ENCODE measurements at places on chromosomes 6 and 20.

DNA sequence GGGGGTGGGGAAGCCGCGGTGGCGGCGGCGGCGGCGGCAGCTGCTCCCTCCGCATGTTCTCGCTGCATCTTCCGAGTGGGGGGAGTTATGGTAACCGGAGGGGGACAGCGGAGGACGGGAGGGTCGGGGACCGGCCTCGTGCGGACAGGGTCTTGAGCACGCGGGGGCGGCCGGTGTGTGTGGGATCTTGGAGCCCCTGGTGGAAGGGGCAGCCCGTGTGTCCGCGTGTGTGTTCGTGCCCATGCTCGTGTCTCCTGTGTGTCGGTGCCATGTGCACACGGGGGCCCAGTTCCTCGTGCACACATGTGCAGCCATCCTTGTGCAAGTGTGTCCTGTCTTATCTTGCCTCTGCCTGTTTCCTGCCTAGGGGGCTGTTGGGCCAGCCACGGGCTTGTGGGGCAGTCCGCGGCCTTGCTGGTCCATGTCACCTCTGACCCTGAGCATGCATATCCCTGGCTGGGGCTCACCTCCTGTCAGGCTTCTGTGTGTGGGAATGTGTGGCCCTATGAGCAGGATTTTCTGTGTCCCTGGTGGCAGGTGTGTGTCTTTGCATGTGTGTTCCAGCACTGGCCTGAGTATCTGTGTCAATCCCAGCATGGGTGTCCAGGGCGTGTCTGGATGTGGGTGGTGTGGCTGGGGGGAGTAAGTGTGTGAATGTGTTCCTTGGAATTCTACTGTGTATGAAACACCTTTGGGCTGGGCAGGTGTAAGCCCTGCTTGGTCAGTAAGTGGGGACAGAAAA, 8.5 kb downstream of the SYNGAP1 start:
- peak; percentile 40 for DNase-seq

DNA sequence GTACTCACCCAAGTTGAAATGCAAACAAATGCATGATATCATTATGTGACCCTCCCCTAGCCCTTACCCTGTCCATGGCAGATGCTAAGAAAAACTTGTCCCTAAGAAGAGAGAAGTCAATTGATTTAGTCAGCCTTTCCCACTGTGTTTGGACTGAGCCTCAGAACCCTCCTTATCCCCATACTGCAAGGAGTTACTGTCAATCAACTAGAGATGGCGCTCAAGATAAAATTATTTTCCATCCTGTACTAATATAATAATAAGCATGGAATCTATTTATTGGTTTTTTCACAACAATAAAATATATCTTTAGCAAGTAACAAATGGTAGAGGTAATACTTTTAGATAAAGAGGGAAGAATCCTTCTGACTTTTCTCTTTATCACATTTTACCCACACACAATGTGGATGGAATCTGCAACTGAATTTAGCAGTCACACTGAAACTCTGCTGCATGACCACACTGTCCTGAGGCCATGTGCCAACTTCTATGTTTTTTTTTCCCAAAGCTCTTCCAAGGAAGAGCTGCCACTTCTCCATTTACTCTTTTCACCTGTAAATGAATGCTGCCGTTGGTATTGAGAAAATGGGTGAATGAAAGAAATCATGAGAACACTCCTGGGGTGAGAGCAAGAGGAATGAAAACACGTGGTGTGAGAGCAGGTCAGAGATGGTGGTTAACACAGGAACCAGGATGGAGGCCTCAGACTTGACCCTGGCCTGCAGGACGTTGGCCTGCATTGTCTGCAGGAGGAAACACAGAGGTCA, 10.5 kb downstream of the NT5E start:
- no peak for DNase-seq

DNA sequence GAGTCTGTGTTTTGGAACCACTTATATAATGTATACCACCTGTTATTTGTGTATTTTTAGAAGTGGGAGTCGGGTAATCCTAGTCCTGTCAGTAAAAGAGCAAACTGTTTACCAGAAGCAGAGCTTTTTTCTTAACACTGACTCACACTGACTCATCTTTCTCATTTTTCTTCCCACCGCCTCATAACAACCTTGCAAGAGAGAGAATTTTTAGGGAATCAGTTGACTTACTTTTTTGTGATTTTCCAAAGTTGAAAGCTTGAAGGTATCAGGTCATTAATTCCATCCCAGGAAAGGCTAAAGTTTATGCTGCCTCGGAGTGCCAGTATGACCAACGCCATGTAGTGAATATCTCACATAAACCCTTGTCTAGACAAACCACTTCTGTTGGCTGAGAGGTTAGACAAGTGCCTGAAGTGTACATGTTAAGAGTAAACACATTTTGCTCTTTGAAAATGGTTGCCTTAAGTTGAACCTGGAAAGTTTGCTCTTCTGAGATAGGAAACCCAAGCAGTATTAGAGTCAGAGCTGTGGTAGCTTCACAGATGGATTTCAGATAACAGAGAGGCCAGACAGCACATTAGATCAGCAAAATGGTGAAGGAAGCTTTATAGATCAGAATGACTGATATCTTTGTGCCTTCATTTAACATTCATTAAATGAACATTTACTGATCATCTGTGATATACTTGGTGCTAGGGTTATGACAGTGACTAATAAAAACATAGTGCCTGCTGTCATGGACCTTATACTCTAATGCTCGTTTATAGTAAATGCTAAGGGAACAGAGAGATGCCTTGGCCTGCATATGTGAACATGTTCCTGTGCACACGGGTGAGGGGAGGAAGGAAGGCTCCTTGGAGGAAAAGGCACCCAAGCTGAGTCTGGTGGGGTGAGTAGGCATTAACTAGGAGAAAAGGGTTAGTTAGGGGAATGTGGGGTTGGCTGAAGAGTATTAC, 29.1 kb upstream of the PKIG start:
- DNase-seq: no peak

DNA sequence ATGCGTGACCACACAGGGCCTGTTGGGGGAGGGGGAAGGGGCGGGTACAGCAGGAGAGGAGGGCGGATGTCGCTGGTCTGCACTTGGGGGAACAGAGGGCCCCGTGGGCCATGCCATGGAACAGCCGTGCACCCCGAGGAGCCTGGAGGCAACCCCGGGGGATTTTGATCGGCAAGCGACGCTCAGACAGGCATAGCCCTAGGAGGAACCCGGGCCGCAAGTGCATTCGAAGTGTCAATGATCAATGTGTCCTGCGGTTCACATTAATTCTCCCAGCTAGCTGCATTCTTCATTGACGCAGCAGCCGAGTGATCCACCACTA, 772.8 kb upstream of the DEFB115 start:
- DNase-seq: no peak

GRCh38 chr20:50663095-50663821, 28.1 kb downstream of the RIPOR3 start:
- no peak for DNase-seq

DNA sequence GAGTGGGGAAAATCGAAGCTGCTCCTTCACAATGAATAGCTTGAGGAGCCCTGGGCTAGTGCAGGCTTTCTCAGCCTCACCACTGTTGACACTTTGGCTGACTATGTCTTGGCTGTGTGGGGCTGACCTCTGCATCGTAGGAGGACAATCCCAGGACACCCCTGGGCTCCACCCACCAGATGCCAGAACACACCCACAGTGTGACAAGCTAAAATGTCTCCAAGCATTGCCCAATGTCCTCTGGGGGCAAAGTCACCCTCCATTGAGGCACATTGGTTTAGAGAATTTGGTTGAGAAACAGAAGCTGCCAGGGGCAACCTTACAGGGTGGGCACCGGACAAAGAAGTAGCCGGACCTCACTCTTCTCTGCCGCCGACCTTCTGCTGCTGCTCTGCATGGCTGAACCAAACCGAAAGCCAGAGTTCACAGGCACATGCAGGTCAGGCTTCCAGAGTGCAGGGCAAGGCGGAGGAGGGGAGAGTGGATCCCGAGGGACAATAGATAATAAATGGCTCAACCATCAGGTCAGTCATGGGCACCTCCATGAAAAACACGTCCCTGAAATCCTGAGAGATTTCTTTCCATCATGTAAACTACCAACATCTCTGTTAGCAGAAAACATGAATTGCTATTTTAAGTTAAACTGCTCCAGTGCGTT, 189.0 kb downstream of the LRFN2 start:
- DNase-seq: no peak

DNA sequence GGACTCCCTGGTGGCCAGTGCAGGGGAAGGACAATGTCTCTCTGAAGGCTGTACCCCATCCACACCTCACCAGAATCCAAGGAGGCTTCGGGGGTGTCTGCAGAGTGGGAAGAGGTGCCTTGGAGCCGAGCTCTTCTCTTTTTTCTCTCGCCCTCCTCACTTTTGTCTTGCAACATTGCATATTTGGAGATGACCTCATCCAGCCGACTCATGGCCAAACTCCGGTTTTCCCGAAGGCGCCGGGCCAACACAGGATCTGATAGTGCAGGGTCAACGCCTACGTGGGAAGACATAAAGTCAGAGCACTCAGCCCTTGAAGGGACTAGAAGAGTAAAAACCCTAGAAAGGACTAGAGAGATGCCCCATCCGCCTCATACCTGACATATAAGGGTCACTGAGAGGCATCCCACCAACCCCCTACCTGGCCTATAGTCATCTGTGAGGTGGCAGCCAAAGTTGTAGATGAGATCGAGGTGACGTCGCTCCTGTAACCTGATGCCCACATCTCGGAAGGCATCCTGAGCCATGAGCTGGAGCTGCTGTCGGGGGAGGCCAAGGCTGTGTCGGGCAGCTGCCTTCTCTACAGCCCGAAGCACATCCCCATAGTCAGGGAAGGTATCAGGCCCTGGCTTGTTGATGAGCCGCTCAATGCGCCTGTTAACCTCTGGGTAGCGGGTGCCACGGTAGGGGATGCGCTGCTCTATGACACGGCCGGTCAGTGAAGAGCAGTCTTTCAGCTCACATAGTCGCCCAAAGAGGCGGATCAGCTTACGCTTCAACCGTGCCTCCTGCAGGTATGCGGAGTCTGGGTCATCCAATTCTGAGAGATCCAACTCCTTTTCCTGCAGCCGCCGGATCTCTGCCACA, 3.0 kb upstream of the ZBTB22 start:
- no peak for DNase-seq

GRCh38 chr6:121187200-121187832, 147.0 kb downstream of the TBC1D32 start:
- no peak for DNase-seq

- DNase-seq: no peak
These were observed 250.0 kb downstream of the LRFN2 start for GRCh38 chr6:40336940-40337760.

GRCh38 chr6:1802491-1803395, 193.0 kb downstream of the FOXC1 start:
- DNase-seq: no peak

GRCh38 chr6:35977308-35977707, 47.1 kb downstream of the SLC26A8 start:
- DNase-seq: no peak

- DNase-seq: no peak
These were observed 80.9 kb upstream of the PLN start for GRCh38 chr6:118467181-118467580.

- DNase-seq: no peak
These were observed 115.0 kb downstream of the SLC24A3 start for GRCh38 chr20:19327401-19327800.

DNA sequence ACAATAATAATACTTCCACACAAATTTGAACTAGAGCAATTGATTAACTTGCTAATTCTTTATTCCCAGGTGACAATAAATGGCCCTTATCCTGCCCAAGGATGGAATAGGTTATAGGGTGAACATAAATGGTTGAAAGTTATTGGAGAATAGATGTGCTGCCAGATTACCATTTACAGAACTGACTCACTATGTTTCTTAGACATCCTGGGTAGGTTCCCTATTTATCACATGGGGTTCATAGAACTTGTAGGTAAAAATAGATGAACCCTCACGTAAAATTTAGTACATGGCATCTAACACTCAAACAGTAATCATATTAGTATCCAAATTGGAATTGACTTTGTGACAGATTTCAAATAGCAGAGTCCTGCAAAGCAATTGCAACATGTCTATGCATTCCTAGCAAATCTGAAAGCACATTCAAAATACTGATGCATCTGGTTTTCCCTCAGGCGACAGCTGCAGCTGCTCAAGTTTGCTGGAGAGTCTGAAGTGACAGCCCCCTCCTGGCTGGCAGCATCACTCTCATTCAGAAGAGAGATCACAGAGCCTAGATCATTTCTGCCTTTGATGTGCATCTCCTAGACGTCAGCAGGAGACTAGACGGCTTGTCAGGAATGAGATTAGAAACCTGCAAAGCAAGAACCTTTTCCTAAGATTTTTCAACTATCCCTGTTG, 80.2 kb upstream of the RNF217 start:
- DNase-seq: no peak

GRCh38 chr20:8616792-8617191, 452.1 kb upstream of the PLCB4 start:
- no peak for DNase-seq

GRCh38 chr6:20340068-20340848, 61.4 kb upstream of the E2F3 start:
- DNase-seq: peak; percentile 0
